ENCODE measurements at places on chromosomes 6 and 20. TPM values are rescaled to one million over a fixed set of nuclear protein-coding genes. Genes with fewer than 3 reads are reported as not detected.

Gene TFAP2C
- polyA plus RNA-seq: 2.8 TPM

Gene RIPOR3
- polyA plus RNA-seq: 5.6 TPM

Gene ABHD16B
- polyA plus RNA-seq: 0.05 TPM

DNA sequence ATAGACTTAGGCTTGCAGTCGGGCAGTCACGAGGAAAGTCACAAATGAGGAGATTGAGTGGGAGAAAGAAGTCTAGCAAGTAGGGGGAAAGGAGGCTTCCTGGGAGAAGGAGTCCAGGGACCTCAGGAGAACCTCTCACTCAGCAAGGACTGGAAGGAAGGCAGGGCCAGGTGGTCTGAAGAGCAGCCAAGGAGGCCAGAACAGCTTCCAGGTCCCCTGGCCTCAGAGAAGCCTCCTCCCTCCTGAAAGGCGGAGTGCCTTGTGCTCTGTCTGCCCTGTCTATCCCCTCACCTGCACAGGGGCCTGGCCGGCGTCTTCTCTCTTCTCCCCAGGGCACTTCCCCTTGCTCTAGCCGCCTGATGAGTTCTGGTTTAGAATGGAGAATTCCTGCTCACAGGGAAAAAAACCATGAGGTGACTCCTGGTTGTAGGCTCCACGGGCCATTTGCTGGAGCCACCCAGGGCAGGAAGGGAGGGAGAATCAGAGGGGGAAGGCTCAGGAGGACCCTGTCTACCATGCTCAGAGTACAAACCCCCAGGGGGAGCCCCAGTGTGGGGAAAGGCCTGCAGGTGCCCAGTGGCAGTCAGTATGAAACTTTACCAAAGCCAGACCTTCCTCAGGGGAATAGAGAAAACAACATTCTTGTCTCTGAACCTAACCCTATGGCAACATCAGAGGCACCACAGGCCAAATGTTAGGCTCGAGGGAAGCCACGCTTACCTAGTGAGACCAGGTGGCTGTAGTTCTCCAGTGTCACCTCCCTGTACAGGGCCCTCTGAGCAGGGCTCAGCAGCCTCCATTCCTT is 11.2 kb downstream of the ZNF337 start:
- DNase-seq: no peak

DNA sequence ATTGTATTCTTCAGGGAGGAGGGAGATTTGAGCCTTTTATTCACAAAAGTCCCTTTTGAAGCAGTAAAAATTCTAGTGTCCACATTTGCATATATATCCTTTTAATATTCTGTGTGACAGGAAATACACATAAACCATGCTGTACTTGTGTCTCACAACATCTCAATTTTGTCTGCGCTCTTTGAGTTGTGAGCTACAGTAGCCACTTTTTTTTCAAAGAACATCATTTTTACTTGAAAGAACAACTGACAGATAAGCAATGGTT is 21.3 kb downstream of the LMBRD1 start:
- no peak for DNase-seq

- DNase-seq: no peak
Observed at GRCh38 chr6:6569811-6570164, 18.7 kb upstream of the LY86 start.

DNA sequence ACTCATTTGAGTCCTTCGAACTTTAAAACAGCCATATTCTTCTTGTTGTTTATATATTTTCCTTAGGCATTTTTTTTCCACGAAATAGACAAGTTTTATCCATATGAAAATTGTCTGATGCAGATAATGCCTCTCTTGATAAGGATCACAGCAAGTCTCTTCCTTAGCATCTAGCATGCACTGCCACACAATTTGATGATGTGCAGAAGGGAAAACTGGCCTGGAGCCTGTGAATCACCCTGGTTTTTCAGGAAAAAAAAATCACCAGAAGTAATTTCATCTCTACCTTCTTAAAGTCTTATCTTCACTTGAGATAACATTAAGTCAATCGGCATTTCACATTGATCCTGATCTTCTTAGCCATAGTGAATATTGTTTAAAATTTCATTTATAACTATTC is 199.8 kb downstream of the TENT5A start:
- DNase-seq: no peak

- DNase-seq: no peak
Observed at GRCh38 chr6:158374020-158374419, 61.8 kb downstream of the TULP4 start.

DNA sequence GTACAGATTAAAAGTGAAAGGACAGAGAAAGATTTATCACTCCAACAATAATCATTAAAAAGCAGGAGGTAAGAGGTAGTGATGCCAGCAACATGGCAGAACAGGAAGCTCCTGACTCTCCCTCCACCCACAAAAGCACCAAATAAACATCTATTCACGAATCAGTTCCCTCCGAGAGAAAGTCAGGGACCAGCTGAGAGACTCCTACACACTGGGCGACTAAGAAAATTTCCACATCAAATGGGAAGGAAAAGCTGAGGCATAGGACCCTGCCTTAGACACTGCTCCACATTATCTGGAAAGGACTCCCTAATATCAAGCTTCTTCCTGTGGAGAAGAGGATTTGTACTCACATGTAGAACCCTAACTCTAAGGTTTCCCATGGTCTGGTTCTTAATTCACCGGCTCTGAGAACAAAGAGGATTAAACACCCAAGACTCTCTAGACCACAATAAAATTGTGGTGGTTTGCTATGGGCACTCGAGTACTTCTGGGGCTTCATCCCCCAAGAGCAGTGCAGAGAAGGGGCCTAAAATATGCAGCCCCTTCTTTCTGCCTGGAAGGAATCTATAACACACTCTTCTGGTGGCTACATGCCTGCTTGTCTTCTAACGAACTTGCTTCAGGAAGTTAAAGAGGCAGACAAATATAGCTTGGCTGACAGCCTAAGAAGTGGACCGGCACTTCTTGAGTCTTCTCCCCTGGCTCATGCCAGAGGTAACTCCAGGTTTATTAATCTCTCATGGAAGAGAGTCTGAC is 29.4 kb upstream of the ASF1A start:
- no peak for DNase-seq

GRCh38 chr6:139764498-139764986 is 390.1 kb upstream of the CITED2 start:
- DNase-seq: no peak

DNA sequence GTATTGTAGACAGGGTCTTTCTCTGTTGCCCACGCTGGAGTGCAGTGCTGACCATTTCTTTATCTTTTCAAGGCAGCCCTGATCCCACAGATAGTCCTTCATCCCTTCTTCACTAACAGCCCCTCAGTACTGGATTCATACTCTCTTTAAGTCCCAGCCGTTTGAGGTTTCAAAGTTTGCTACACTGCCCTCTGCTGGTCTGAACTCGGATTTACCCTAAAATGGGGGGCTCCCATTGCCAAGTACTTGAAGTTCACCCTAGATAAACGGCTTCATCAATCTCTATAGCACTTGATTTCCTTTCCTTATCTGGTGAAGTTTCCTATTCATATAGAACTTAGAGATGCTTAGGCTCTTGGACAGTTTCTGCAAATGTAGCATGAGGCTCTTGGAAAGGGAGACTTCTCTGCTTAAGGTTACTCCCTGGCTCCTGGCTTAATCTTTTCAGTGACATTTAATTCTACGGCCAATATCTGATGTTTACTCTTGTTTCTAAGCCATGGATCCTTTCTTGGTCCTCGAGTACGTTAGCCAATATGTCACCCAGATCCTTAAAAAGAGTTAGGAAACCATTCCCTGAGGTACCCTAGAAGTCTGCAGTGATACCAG is 21.4 kb upstream of the PREP start:
- peak; percentile 64 for DNase-seq

GRCh38 chr20:5843054-5843592 is 92.9 kb downstream of the SHLD1 start:
- DNase-seq: no peak

- DNase-seq: no peak
Observed at GRCh38 chr6:122736616-122737015, 42.9 kb upstream of the FABP7 start.

GRCh38 chr6:12608016-12608860 is 108.3 kb upstream of the PHACTR1 start:
- no peak for DNase-seq

Data from H1 (cell line).